Stimulated activated CD8-positive, alpha-beta memory T cell treated with anti-CD3 and anti-CD28 coated beads, Interleukin-4, amount 100 ng/mL, for 1 hour (primary cell): ENCODE measurements at places on chromosomes 11 and 22.

- DNase-seq: no peak
Measured at GRCh38 chr11:71991494-71991893, 7.2 kb upstream of the IL18BP start.

- DNase-seq: no peak
Measured at GRCh38 chr11:84686716-84687115, 940.4 kb downstream of the DLG2 start.

GRCh38 chr11:135075740-135076139 lies 663.7 kb upstream of the B3GAT1 start:
- no peak for DNase-seq

DNA sequence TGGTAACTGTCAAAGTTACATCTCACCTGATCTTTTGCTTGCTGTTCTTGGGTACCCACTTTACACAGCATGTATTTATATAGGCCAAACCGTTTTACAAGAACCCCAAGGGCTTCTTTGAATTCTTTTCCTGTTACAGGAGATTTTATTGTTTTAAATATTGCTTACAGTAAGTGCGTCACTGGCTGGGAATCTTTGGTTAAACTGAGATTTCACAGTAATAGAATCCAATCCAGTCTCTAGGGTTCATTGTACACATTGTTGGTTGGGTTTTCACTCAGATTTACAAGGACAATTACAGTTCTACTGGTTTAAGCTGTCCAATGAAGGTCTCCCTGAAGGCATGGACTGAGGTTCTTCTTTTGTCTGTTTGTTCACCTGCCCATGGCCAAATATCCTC lies 171.7 kb downstream of the INSC start:
- DNase-seq: no peak

DNA sequence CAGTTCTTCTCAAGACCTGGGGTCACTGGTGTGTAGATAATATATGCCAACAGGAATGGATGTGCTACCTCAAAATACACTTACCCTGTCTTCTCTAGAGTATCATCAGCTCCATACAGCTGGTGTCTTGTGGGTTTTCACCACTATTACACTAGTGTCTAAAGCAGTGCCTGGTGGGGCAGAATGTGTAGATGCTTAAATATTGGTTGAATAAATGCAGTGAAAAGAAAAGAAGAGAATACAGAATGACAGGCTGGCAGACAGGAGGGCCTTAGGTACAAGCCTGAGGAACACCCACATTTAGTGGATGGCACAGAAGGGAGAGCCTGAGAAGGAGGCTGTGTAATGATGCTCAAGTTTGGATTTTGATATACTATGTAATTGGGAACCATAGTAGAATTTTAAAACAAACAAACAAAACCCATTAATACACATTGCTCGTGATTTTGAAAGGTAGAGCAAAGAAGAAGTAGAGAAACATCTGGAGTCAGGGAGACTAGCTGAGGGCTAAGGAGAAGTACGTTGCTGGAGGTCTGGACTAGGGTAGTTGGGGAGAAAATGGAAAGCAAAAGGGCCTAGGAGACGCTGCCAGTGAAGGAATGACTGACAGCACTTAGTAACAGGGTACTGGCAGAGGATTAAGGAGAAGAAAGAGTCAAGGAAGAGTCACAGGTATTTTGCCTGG lies 20.5 kb upstream of the RAG2 start:
- DNase-seq: no peak

DNA sequence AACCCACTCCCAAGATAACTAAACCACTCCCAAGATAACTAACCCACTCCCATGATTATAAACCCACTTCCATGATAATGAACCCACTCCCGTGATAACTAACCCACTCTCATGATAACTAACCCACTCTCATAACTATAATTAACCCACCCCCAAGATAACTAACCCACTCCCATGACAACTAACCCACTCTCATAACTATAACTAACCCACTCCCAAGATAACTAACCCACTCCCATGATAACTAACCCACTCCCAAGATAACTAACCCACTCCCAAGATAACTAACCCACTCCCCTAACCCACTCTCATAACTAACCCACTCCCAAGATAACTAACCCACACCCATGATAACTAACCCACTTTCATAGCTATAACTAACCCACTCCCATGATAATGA lies 30.1 kb upstream of the CELSR1 start:
- DNase-seq: no peak

- DNase-seq: no peak
Measured at GRCh38 chr11:113057038-113057437, 95.8 kb downstream of the NCAM1 start.

DNA sequence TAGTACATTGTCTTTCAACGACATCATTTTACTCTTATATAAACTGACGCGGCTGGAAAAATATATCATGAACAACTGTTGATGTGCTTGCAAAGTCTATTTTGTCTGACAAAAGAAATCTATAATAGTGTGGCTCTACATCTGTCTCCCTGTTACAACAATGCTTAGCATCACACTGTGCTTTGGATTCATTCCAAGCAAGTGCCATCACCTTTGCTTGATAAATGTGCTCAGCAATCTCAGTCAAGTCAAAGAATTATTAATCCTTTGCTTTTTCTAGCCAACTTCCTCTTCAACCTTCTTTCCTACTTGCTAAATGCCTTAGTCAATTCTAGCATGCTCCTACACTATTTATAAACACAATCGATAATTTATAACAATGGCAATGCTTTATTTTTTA lies 140.5 kb downstream of the FCHSD2 start:
- DNase-seq: no peak

GRCh38 chr11:64124147-64124546 lies 41.8 kb downstream of the MACROD1 start:
- DNase-seq: no peak

GRCh38 chr11:47495011-47495855 lies 46.3 kb upstream of the RAPSN start:
- no peak for DNase-seq

DNA sequence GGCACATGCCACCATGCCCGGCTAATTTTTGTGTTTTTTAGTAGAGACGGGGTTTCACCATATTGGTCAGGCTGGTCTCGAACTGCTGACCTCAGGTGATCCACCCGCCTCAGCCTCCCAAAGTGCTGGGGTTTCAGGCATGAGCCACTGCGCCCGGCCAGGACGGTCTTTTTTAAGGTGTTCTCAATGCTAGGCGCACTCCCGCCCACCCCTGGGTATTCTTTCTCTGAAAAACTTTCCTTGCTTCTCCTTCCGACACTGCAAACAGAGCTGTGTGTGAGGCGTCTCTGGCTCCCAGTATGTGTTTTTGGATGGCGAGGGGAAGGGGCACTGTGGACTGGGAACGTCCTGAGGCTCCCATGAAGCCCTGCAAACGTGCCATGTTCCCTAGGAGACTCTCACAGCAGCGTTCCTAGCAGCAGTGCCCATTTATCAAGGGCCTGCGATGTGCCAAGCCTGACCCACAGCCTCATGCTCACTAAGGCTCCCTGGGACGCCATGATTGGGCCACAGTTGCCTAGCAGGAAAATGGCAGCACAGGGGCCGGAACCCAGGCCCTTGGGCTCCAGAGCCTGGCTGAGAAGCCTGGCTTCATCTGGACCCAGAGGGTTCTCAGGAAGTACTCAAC lies 2.4 kb upstream of the RASL10A start:
- DNase-seq: no peak

- no peak for DNase-seq
Measured at GRCh38 chr11:44755556-44756523, 29.1 kb downstream of the TSPAN18 start.

DNA sequence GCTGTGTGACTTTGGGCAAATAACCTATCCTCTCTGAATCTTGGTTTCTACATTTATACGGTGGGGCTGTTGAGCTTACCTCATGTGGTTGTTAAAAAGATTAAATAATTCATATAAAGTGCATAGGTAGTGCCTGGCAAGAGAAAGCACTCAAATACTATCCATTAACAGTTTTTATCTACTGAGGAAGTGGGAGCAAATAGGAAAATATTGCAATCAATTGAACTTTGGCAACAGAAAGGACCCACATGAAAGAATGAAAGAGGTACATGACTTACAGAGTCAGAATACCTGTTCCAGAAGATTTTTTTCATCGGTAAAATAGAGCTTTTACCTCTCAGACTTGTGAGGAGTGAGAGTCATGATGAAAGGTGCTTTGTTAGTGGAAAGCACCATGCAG lies 6.3 kb upstream of the PPP2R1B start:
- DNase-seq: no peak

- DNase-seq: no peak
Measured at GRCh38 chr11:13073119-13073981, 64.2 kb downstream of the RASSF10 start.

GRCh38 chr11:107116358-107116757 lies 98.1 kb upstream of the GUCY1A2 start:
- no peak for DNase-seq

- DNase-seq: no peak
Measured at GRCh38 chr11:127308291-127308690, 307.7 kb upstream of the KIRREL3 start.

DNA sequence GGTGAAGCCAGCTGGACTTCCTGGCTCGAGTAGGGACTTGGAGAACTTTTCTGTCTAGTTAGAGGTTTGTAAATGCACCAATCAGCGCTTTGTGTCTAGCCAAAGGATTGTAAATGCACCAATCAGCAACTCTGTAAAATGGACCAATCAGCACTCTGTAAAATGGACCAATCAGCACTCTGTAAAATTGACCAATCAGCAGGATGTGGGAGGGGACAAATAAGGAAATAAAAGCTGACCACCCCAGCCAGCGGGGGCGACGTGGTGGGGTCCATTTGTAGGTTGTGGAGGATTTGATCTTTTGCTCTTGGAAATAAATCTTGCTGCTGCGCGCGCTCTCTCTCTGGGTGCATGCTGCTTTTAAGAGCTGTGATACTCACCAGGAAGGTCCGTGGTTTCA lies 202.9 kb downstream of the MIAT start:
- DNase-seq: no peak

DNA sequence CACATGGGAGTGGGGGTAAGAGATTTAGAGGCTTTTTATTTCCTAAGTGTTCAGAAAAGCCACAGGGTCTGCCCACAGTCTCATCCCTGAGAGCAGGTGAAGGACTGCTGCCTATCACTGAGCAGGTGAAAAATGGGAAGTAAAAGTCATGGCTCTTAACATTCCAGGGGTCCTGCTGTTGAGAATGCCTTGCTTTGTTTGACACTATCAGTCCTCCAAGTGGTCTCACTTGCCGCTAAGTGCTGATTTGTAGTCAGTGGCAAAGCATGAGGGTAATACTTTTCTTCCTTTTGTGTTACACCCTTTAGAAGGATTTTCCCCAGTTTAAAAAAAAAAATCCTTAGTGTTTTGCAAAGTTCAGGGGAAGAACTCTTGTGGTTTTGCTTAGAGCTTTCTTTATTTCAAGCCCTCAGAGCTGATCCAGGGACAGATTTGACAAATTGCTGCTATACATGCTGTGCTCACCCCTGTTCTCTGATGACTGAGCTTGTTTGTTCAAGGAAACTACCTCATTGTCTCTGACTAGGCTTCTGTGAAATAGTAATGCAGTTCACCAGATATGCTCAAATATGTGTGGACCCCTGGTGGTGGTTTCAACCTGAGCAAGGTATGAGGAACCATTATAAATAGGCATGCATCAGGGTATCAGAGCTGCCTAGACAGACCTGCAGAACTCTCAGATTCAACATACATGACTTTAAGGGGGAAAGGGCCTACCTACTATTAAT lies 141.0 kb downstream of the ARHGAP42 start:
- no peak for DNase-seq

- DNase-seq: no peak
Measured at GRCh38 chr11:65695459-65696241, 16.4 kb upstream of the KAT5 start.

- DNase-seq: no peak
Measured at GRCh38 chr22:30077279-30077880, 2.9 kb upstream of the HORMAD2 start.

DNA sequence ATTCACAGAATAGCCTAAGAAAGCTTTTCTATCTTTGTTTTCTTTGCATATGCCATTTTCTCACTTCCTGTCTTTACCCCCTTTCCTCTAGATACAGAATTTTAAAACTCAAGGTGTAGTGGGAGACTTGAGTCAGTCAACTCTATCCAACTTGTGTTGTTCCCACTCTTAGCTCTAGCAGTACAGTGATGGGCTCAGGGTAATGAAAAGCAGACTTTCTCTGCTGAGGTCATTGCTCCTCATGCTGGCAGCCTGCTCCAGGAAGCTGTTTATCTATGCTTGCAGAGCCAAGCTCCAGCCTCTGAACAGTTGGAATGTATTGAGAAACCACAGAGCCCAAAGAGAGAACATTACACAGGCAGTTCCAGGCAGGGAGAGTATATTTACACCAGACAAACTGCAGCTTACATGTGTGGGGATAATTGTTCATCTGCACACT lies 68.1 kb downstream of the CSTPP1 start:
- no peak for DNase-seq

DNA sequence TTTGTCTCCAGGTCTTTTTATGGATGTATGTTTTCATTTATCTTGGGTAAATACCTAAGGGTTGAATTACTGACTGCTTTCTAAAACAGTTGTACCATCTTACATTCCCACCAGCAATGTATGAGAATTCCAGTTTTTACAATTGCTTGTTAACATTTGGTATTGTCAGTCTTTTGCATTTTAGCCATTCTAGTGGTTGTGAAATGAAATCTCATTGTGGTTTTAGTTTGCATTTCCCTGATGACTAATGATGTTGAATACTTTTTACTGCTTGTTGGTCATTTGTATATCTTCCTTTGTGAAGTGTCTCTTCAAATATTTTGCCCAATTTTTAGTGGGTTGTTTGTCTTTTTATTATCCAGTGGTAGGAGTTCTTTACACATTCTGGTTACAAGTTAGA lies 92.8 kb downstream of the ARFGAP2 start:
- no peak for DNase-seq

- DNase-seq: no peak
Measured at GRCh38 chr11:2211113-2211971, 39.7 kb upstream of the TH start.

DNA sequence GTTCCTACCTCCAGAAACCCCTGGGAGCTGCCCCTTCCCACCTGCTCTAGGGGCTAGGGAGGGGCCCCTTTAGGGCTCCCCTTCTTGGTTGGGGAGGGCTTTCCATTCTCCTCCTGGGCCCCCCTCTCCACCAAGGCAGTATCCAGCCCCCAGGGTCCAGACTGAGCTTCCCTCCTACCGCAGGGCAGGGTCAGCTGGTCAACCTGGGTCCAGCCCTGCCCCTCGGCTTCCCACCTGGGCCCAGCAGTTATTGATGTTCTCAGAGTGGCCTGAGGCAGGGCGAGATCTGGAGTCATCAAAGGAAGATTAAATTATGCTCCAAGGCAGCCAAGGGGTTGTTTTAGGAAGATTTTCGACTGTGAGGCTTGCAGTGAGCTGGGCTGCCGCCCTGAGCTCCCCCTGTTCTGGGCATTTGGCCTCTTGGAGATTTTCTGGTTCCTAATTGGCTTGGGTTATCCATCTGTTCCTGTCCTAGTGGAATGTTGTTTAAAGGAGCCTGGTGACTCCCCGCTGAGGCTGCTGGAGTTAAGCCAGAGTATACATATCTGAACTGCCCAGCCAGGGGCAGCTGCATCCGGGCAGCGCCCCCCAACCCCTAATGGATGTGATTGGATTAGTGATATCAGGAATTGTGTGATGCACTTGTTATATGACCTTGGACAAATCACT lies 1.8 kb upstream of the SLC22A8 start:
- no peak for DNase-seq
